ENCODE measurements at places on chromosomes 1 and 21.

GRCh38 chr1:21251773-21252471 lies 38.3 kb downstream of the ECE1 start:
- DNase-seq = no peak

DNA sequence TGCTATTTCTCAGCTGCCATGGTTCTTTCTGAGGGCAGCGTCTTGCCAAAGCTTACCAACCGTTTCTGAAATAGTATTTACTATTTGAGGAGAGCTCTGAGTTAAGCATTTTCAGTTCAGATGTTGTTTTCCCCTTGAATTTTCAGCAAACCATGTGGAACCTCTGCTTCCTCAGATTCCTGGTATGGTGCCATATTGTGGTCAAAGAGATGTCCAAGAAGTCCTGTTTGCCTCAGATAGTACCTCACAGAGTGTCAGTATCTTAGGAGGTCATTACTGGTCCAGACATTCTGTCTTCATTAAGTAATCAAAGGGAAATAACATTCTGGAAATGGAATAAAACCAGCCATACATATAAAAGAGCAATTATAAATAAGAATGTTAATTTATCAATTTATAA lies 36.6 kb downstream of the VANGL2 start:
- peak; percentile 73 for DNase-seq

DNA sequence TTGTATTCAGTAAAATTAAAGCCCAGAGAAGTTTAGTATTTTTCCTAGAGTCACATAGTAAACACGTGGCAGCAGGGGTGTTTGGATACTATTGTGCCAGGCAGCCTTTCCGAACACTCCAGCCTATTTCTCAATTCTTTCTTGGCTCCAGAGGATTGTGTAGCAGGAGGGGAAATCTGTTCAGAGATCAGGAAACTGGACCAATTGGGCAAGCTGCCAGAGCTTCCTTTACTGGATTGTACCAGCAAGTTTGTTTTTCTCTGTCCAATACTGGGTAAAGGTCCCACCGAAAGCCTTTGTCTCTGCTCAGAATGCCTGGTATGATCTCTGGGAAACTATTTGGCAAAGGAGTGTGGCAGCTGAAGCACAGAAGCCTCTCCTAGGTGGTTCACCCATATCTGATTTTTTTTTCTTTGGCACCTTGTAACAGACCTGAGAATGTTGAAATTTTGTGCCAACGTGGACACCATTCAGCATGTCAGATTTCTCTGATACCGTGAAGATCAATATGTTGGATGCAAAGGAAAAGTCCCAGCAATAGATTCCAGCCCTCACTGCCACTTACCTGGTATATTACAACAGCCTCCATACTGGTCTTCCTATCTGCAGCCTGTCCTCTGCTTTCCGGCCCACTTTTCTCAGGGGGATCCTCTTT lies 126.2 kb downstream of the FGGY start:
- no peak for DNase-seq

DNA sequence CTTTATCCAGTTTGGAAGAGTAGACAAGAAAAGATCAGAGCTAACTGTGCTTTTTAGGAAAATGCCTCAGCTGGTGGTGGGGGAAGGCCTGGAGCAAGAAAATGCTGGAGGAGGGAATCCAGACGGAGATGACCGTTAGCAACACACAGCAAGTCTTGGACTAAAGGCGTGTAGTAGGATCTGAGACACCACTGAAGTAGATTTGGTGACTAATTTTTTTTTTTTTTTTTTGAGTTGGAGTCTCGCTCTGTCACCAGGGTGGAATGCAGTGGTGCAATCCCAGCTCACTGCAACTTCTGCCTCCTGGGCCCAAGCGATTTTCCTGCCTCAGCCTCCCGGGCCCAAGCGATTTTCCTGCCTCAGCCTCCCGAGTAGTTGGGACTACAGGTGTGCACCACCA lies 41.2 kb downstream of the LPAR3 start:
- no peak for DNase-seq

DNA sequence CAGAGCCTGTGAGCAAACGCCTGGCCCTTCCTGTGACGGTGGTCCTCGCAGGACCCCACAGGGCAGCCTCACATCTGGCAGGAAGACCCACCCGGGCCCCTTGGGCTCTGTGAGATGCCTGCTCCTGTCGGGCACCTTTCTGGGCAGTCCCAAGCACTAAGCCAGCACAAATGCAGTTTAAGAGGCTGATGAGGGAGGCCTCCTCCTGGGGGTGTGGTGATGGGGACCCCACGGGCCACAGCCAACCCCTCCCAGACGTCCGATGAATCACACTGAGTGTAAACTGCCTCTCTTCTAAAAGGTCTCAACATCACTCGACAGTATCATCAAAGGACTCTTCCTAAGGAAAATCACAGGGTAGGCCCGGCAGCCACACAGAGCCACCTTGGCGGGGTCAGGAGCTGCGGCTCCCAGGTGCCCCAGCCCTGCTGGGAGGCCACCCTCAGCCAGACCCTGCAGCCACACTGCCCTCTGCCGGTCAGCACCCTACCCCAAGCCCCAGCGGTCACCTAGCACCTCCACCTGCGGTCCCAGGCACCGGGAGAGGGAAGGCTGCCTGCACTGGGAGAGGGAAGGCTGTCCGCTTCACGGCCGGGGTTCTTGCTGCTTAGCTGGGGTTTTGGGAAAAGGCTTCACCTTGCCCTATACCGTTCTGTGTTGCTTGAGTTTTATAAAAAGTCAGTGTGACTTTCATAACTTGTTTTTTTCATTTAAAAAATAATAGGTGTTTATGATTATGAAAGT lies 3.9 kb upstream of the PRKCZ start:
- peak; percentile 56 for DNase-seq

GRCh38 chr1:214603819-214604252 lies 841 bp downstream of the CENPF start:
- peak; percentile 51 for DNase-seq

- DNase-seq = no peak
Measured at GRCh38 chr21:36792505-36792967, 93.6 kb downstream of the SIM2 start.

DNA sequence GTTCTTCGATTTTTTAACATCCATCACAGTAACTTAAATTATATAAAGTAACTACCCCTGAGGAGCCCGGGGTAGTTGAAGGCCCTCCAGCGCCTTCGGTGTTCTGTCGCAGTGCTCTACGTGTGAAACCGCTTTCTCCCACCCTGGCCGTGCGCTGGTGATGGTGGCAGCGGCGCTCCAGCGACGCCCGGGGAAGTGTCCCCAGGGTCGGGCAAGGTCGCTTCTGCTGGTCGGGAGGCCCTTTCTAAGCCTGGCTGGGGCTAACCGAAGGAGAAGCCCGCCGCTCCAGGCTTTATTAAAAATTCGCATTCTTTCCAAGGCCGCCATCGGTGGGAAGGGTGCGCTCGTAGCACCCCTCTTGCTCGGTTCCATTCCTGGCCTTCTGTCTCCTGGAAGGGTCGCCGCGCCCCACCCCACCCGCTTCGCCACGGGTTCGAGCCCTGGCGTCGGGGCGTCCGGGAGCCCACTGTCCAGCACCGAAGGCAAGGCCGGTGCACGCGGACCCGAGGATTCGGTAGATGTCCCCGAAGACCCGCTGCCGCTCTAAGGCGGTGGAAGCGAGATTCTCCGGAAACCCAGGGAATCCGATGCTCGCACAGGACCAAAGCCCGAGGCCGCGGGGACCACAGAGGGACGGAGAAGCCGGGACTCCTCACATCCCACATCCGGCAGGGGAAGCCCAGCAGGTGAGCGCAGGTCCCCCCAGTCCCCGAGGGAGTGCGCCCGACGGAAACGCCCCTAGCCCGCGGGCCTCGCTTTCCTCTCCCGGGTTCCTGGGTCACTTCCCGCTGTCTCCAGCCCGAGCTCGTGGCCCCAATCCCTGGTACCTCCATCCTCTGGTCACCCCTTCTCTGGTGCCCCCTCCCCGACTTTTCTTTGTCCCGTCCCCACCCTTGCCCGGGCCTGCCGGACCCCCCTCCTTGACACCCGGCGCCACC lies 685 bp upstream of the RIPPLY3 start:
- no peak for DNase-seq

GRCh38 chr1:231392389-231393131 lies 29.5 kb downstream of the EGLN1 start:
- no peak for DNase-seq

GRCh38 chr21:20730441-20730840 lies 267.8 kb upstream of the NCAM2 start:
- no peak for DNase-seq

DNA sequence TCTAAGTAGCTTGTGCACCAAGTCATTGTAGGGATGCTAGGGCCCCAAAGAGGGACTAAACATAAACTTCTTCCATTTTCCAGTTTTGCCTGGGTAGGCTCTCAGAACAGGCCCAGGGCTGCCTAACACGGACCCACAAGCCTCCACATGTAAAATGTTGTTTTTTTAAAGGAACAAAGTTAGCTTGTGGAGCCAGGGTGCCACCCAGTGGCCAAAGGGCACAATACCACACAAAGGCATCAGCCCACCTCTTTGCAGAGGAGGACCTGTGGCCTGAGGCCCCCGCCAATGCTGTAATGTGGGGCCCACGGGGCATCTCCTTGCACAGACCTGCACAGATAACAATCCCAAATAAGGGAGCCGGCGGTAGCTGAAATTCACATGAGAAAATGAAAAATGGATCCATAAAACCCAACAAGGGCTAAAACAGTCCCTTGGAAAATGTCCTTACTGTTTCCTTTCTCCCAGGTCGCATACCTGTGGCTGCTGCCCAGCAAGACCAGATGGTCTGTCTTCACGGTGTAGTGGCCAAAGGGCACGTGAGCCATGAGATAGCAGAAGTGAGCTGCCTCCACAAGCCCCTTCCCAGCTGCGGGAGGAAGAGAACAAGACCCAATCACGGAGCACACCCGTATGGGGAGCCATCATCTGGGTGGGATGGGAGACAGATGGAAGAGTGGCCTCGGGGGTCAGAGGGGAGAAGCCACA lies 23.8 kb downstream of the SEC16B start:
- DNase-seq = peak; percentile 81

- DNase-seq = no peak
Measured at GRCh38 chr1:15063783-15064182, 89.8 kb upstream of the TMEM51 start.
